Stimulated activated CD8-positive, alpha-beta memory T cell treated with anti-CD3 and anti-CD28 coated beads, Interleukin-4, amount 100 ng/mL, for 48 hours (primary cell): ENCODE measurements at places on chromosomes 3 and 15.

DNA sequence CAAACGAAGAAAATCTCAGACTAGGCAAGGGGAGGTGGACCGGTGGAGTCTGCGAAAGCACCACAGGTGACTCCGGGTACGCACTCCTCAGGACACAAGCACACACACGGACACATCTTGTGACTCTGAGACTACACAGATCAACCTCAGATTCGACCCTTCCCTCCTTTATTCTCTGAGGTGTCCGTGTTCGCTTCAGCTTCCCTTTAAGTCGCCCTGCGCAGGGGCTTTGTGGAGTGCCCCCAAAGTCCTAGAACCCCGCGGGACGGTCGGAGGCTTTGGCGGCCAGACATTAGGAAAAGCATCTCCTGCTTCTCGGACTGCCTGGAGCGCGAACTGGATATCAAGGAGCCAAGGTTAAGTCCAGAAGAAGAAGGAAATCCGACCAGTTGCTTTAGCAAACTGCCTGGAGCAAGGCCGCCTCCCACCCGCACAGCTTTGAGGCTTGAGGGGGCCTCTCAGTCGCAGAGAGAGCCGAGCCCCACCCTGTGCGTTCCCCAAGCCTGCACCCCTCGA lies 730 bp downstream of the DGKG start:
- no peak for DNase-seq

GRCh38 chr3:58462829-58463180 lies 29.1 kb upstream of the KCTD6 start:
- no peak for DNase-seq

DNA sequence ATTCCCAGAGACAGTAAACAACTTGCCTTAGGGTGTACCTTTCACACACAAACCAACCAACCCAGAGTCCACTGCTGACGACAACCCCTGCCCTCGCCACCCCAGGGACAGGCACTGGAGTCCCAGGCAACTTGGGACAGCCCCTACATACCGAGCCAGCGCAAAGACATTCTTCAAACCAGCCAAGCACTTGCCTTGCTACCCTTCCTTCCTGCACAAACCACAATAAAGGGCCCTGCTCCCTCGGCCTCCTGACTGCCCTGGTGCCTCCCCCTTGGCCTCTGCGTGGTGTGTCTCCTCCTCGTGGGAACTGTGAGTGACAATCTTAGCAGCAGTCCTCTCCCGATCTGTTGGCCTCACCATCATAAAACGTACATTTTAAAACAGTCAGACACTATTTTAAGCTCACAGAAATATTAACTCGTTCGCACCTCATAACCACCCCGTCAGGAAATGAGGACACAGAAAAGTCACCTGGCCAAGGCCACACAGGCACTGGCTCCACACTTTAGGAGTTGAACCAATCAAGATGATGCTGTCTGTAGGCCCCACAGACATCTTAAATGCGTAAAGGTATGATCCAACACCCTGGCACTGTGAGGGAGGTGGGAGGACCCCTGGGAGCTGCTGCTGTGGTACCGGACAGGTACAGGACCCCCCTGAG lies 113.8 kb downstream of the ADCY5 start:
- DNase-seq = no peak

- DNase-seq = no peak
Observed at GRCh38 chr3:16433701-16434151, 79.8 kb downstream of the RFTN1 start.

DNA sequence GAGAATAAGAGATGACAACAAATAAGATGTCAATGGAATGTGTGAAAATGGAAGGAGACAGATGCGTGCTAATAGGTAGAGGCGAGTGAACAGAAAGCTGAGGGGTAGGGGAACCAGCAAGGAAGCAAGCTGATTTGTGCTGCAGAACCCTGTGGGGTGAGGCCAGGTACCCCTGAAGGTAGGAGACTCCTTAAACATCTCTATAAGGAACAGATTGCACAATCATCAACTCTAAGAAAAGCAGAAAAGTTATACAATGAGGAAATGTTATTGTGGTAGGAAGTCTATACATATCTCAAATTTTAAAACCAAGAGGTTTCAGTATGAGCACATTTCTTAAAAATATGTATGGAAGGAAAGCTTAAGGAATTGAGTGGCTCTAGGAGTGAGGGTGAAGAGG lies 315.0 kb upstream of the TPM1 start:
- no peak for DNase-seq

- DNase-seq = no peak
Observed at GRCh38 chr15:32743411-32744140, 25.8 kb downstream of the GREM1 start.

- DNase-seq = no peak
Observed at GRCh38 chr3:83738202-83738601, 1220.6 kb upstream of the CADM2 start.

- DNase-seq = no peak
Observed at GRCh38 chr3:6132684-6133432, 728.1 kb upstream of the GRM7 start.

- no peak for DNase-seq
Observed at GRCh38 chr3:191087391-191087790, 111.7 kb upstream of the OSTN start.

GRCh38 chr15:89657686-89658200 lies 2.5 kb upstream of the KIF7 start:
- DNase-seq = no peak
